Nucleus accumbens (tissue), 56 donors: ENCODE measurements at places on chromosomes 2 and 18.

DNA sequence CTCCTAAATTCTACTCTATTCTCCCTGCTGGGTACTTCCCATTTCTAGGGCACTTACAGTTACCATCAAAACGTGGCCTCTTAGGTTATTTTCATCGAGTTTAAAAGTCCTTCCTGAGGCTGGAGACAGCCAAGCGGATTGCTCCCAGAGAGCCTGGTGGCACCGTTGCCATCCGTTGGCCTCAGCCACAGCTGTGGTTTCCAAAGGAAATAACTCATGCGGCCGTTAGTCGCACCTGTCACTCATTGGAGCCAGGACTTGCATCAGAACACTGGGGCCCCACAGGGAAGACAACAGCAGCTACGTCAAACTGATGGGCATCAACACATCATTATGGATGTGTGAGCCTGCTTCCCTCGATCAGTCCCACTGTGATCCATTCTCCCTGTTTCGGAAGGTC is 453.4 kb downstream of the BCL11A start:
- no peak for DNase-seq

DNA sequence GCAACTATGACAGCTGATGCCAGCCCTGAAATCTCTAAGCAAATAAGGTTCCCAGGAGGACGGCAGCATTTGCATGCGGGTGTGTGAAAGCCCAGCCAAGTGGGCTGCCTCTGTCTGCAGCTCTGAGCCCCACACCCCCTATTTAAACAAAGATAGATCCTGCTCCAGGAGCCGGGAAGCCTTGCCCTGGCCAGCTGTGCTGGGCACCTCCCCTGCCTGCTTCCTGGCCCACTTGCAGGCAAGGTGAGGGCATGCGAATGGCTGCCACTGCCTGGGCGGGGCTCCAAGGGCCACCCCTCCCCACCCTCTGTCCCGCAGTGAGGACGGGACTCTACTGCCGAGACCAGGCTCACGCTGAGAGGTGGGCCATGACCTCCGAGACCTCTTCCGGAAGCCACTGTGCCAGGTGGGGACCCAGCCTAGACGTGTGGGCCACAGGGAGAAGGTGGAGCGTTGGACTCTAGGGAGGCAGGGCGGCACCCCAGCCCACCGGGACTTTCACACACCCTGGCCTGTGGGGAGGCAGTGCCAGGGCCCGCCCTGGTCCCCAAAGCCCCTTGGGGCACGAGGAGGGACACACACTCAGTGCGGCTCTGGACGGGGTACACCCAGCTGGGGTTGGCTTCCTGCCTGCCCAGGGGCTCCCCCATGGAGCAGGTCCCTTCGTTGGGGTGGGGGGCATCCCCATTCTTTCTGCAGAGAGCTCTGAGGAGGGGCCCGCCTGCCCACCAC is at the start of gene ANO7:
ANO7 (plus strand) TSS at position 317 of the 732 bp plus-strand sequence. CDS start 1,387 bp downstream, outside the sequence.
- no peak for DNase-seq

GRCh38 chr2:86398500-86399474 is 42.4 kb upstream of the KDM3A start:
- no peak for DNase-seq

- DNase-seq, result no peak
Measured at GRCh38 chr2:67502346-67503065, 105.4 kb downstream of the ETAA1 start.

DNA sequence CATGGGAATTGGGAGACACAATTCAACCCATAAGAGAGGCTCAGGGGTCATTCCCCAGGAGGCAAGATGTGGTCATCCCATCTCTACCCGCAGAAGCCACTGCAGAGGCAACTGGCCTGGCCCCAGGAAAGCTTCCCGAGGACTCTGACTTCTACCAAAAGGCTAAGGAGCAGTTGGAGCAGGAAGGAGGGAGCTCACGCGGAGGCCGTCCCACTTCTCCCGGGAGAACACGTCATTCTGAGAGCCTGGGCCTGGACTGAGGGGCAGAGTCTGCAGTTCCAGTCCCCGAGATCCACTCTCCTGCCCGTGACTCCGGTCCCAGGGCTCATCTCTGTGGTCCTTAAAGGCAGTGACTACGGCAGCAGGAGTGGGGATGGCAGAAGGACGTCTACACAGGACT is 69.0 kb upstream of the TAF1B start:
- no peak for DNase-seq

- no peak for DNase-seq
Measured at GRCh38 chr2:180699657-180700361, 280.6 kb upstream of the UBE2E3 start.

DNA sequence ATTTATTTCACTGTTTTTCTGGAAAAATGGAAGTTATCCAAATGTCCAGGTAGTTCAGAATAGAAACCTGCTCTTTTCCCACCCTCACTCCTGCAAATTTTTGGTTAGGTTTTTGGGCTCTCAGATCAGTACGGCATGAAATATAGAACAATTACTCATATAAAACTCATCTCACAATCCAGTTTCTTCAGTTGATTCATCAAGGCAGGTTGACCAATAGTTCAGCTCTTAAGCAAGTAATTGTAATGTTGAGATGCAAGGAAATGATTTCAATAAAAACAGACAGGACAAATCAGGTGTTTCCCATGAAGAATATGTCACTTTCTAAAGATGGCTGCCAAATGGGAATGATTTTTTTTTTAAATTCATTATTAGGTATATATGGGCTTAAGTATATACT is 2.0 kb downstream of the RAB27B start:
- no peak for DNase-seq

GRCh38 chr18:61921621-61922235 is 28.9 kb upstream of the RNF152 start:
- DNase-seq, result no peak

DNA sequence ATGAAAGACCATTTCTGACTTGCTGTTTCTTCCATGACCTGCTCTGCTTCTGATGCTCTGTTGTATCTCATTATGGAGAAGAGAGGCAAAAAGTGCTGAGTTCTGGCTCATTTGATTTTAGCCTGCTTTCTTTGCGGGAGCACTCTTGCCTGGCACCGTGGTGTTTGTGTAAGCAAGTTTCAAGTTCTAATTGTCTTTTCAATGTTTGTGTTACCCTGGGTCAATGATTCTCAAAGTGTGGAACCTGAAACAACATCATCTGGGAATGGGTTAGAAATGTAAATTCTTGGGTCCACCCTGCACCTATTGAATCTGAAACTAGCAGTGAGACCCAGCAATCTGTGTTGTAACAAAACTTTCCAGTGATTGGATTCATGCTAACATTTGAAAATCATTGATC is 85.5 kb upstream of the STON1 start:
- no peak for DNase-seq

- no peak for DNase-seq
Measured at GRCh38 chr2:187924293-187924692, 367.4 kb upstream of the GULP1 start.

- DNase-seq, result no peak
Measured at GRCh38 chr2:190881598-190882410, 1.2 kb downstream of the GLS start.

DNA sequence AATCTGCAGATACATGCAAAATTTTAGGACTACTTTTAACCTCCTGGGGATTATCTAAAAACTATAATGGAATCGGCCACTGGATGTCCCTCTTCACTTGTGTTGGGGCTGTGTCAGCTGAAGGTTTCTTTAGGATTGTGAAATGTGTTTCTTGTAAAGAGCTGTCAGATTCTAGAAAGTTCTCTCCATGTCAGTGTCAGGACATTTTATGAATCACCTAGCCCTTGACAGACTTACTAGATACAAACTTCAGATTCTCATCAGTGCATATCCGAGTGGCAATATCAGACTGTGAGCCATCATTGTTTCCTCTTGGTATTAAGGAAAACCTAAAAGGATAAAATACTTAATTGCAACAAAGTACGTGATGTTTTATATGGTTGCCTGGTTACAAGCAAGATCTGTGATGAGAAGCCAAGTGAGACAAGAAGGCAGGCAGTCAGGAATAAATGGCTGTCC is 107.3 kb downstream of the CPS1 start:
- no peak for DNase-seq

GRCh38 chr2:54704688-54705605 is 18.5 kb upstream of the EML6 start:
- DNase-seq, result no peak

DNA sequence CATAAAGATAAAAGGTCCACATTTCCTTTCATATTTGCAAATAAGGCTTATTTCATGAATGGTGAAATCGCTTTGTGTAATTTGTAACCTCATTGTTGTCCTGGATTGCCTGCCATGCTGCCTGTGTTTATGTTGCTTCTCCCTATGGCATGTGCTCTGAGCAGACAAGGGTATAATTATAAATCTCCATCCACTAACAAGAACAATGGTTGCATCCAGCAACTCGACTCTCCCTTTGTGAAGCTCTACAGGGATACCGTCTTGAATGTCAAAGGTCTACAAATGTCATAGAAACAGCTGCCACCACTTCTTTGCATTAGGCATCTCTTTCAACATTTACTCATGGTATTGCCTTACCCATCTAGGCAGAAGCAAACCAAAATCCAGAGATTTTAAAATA is 209.6 kb downstream of the SLC8A1 start:
- DNase-seq, result no peak

DNA sequence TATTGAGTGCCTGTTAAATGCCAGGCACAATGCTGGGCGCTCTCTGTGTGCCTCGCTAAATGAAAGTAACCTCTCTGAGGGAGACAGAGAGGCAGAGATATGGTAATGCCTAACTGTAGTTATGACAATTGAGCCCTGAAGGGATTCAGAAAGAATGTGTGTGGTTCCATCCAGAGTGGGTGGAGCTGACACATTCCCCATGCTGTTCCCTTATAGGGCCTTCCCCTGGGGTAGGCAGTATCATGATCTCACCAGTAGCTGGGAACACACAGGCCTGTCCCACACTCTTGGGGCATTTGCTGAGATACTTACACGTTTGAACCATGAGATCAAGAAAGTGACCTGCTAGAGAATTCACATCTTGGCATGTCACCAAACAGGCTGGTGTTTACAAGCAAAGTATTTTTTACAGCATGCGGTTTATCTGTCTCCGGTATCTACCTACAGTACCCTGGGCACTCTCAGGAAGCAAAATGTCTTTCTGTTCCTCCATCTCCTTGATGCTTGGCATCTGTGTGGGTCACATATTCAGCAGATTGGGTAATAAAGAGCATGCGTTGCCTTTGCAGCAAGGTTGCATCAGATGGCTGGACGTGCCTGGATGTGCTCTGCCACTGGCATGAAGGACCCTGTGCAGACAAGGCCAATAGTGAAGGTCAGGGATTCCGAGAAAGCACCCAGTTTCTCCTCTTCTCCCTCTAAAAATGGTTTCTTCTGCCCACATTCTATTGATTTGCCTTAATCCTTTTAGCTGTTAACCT is 9.4 kb downstream of the CTIF start:
- DNase-seq, result no peak

DNA sequence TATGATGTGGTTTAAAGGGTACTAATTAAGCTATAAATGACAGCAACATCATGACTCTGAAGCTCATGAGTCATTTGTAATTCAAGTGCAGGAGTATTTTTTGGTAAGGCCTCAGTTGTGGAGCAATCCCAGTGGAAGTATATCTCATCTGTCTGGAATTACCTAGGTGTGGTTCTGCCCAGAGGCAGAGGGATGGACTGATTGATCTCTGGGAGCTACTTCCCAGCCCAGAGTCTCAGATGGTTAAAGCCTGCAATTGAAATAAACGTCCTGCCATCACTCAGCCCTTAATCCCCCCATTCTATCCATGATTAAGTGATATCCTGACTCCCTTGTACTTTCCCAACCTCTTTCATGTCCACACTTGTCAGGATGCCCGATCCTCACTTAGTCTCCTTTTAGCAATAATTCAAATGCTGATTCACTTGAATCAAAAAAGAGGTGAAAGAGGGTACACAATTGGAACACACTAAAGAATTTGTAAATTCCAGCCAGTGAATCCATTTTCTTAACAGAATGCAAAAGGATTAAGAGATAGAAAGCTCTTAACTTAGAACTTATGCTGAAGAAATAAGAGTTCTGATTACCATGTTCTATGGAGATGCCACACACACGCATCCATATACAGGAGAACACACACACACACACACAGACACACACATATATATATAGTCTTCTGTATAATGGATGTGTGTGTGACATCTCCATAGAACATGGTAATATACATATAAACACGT is 664.4 kb downstream of the NYAP2 start:
- DNase-seq, result no peak

DNA sequence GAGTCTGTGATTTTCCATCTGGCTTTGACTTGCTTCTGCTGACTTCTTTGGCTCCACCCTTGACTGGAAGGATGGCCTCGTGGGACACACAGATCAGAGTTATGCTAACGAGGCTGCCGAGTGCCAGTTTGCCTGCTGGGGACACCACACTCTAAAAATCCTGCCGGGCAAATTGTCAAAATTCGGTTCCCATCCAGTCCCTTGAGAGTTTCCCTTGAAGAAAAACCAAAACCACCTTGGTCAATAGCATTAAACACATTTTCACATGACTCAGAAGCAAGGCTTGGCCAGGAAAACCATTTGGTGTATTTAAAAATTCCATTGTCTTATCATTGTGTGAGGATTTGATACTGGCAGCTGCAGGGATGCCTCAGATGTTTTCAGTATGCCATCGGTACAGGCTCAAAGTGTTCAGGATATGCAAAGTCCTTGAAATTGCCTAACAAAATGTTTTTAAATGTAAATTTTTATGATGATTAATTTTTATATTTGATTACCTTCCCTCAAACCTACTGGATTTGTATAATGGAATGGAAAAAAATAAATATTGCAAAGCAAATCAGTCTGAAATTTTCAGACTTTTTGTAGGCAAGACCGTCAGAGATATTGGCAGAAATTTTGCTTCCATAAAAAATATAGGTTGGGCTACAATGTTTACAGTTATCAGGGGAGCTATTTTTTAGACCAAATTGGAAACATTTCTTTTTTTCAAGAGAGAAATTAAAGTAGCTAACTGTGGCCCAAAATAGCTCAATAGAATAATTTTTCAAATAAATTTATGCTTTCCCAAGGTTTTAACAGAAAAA is 41.6 kb downstream of the KCNE4 start:
- DNase-seq, result no peak

- no peak for DNase-seq
Measured at GRCh38 chr2:109560265-109560664, 53.5 kb downstream of the SEPTIN10 start.
